ENCODE measurements at places on chromosomes 11 and 22.

DNA sequence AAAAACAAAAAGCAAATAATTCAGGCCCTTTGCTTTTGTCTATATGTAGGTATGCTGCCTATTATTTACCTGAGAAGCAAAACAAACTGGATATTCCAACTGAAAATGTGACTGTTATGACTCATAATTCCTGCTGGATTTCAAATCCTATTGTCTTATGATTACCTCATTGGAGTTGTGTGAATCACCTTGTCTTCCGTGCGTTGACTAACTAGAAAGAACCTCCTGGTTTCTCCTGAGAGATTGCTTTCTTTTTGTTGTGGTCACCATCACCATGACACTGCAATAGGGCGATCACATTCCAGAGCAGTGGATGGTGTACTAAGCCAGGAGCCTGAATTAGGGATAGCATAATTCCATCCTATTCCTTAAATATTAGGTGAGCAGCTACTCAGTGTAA lies 23.0 kb upstream of the EXPH5 start:
- no peak for DNase-seq

- DNase-seq: no peak
Measured at GRCh38 chr11:120400564-120401364, 64.6 kb downstream of the ARHGEF12 start.

DNA sequence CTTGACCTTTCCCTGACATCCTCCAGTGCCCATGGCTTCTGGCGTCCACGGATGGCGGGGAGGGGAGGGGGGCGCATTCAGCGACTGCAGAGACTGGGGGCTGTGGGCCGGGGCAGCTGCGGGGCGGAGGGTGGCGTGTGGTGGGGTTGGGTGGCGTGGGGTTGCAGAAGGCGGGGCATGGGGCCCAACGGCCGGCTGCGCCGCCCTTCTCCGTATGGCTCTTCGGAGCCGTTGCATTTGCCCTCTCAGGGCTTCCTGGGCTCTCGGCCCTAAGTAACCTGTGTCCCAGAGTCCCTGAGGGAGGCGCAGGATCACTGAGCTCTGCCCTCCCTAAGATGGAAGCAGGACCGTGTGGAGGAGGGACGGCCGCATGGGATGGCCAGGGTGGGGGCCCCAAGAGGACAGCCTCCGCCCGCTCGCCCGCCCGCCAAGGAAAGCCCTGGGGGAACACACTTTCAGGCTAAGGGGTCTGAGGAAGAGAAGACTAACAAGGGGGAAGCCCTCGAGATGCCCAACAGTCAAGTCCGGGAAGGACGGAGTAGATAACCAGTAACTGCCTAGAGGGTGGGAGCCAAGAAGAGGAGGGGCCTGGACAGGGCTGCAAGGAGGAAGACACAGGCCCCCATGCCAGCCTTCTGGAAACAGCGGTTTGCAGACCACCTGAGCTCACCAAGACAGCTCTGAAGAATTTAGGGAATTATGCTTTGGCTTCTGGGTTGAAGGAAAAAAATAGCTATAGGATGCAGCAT lies 9.2 kb upstream of the AIFM3 start:
- no peak for DNase-seq

DNA sequence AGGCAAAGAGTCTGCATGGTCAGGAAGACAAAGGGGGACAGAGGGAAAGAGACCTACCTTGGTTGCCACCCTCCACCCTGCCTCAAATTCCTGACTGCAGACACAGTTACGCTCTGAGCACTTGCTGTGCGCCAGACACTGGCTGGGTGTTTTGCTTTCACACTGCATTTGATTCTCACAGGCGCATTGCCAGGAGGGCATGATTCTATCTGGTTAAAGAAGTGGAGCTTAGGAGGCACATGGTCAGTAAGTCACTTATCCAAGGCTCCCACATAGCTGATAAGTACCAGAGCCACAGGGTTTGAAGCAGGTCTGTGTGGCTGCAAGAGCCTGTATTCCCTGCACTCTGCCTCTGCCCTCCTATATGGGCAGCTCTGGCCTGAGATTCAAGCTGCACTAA lies 103.9 kb downstream of the TIMP3 start:
- no peak for DNase-seq

- DNase-seq: no peak
Measured at GRCh38 chr11:19808076-19808911, 95.7 kb downstream of the NAV2 start.

DNA sequence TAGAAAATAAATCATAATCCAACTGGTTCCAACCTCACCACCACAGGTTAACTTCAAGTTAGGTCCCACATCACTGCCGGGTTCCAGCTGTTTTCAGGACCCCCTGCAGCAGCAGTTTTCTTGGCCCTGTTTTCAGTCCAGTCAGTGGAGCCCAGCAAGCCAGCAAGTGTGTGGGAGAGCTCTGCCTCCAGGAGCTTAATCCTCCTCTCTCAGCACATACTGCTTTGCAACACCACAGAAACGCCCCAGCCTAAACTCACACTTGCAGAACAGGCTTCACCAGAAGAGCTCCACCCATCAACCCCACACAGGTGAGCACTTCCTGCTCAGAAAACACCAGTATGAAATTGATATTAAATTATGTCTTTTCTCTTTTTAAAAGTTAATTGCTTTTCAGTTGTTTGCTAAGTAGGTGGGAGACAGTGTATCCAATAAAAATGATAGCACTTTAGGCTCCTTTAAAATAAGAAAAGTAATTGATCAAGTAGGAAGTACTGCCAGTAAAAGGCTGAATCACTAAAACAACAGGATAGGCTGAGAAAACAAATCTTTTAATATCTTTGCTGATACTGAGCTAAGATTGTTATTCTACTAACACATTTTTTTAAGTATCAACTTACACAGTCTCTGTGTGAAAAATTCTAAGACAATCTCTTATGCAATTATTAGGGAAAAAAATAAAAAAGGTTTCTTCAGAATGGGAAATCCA lies 81.5 kb upstream of the TP53AIP1 start:
- DNase-seq: peak; percentile 33

DNA sequence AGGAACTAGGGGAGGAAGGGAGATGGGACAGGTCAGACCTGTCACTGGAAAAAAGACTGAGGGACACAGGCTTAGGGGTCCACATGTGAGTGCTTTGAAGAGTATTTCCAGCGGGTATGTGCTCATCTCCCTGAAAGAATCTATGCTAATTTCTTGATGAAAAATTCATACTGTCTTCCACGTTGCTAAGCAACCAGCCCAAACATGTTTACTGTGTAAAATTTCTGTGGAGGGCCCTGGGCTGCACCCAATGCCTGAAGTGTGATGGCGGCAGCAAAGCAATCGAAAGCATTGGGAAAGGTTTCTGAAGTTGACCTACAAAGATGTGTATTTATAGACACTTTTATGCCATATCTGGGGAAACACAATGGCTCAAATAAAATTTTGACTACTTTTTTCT lies 7.4 kb downstream of the SYT13 start:
- DNase-seq: no peak

- DNase-seq: no peak
Measured at GRCh38 chr11:78833237-78833636, 258.6 kb upstream of the NARS2 start.

DNA sequence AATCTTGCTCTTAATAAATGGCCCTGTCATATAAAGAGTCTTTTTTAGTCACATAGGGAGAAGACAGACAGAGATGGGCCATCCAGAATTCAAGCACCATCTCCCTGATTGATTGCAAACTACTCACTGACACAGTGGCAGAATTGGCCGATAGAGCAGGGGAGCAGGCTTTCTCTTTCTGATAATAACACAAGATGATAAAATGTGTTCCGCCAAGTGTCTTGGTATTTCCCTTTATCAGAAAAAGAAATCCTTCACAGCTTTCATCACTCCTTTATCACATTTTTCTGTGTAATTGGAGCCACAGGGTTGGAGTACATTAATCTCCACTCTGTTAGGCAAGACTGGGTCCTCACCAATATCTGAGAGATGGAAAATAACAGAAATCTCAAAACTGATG lies 406.0 kb downstream of the TMEM135 start:
- DNase-seq: no peak

- DNase-seq: no peak
Measured at GRCh38 chr11:8372641-8373381, 109.1 kb upstream of the LMO1 start.

- DNase-seq: no peak
Measured at GRCh38 chr11:19392847-19393518, 152.2 kb upstream of the E2F8 start.

- DNase-seq: no peak
Measured at GRCh38 chr11:46364056-46364455, 16.8 kb downstream of the DGKZ start.

GRCh38 chr22:37697538-37697835 lies 639 bp downstream of the TRIOBP start:
- DNase-seq: no peak

DNA sequence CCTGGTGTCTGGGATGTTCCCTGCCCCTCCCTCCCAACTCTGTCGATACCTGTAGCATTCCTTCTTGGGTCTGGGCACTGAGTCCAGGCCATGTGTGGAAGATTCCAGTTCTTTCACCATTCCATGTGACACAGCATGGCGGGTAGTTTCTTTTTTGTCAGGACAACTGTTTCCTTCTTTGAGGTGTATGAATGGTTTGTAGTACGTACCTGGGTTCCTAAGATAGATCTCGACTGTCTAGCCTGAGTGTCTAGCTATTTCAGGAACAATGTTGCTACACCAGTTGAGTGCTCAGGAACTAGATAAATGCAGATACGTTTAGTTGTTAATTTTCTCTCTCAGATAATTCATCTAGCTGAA lies 43.3 kb downstream of the TNRC6B start:
- DNase-seq: no peak

DNA sequence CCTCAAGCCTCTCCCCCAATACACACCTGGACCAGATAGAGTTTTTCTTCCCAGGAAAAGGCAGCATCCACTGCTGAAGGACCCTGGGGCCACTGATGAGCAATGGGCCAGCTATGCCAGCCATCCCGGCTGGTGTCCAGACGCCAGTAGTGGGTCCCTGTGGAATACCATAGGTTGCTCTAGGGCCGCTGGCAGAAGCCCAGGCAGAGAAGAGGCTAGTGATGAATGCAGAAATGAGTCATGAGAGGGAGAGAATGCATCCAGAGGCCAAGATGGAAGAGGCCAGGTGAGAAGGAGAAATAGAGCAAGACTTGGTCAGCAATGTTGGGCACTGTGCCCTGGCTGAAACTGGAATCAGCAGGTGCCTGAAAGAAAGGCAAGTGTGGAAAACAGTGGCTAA lies 8.9 kb downstream of the HPX start:
- no peak for DNase-seq

- no peak for DNase-seq
Measured at GRCh38 chr11:91906871-91907624, 317.6 kb upstream of the FAT3 start.

- DNase-seq: no peak
Measured at GRCh38 chr11:66637557-66638176, 836 bp upstream of the RBM4 start.

DNA sequence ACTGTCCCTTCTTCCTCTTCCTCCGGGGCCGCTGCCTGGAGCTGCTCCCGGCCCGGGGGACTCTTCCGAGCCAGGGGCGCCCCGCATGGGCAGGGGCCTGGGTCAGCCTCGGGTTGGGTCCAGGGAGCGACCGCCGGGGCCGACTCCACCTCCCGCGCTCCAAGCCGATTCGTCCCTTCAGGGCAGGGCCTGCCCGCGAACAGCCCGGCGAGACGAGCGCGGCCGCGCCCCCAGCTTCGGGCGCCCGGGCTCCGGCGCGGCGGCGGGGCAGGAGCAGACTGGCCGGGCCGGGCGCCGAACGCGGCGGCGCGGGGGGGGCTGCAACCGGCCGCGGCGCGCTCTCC lies at the start of gene LARGE1:
Gene LARGE1, minus strand, starts transcription at position 280 of the 344 bp plus-strand sequence.
- peak; percentile 6 for DNase-seq

GRCh38 chr11:70421123-70421522 lies 22.8 kb downstream of the CTTN start:
- peak; percentile 31 for DNase-seq

- no peak for DNase-seq
Measured at GRCh38 chr22:37640591-37641560, 1.4 kb downstream of the SH3BP1 start.

DNA sequence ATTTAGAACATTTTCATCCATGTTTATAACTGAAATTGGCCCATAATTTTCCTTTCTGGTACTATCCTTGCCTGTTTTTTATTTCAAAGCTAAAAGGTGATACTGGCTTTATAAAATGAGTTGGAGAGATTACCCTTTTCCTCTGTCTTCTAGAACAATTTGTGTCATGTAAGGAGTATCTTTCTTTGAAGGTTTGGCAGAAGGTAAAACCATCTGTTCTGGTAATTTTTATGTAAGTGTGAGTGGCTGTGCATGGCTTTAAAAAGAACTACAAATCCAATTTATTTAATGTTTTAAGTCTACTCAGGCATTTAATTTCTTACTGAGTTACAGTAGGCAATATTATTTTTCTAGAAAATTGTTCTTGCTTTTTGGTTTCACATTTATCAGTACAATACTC lies 7.7 kb upstream of the MRGPRD start:
- no peak for DNase-seq

DNA sequence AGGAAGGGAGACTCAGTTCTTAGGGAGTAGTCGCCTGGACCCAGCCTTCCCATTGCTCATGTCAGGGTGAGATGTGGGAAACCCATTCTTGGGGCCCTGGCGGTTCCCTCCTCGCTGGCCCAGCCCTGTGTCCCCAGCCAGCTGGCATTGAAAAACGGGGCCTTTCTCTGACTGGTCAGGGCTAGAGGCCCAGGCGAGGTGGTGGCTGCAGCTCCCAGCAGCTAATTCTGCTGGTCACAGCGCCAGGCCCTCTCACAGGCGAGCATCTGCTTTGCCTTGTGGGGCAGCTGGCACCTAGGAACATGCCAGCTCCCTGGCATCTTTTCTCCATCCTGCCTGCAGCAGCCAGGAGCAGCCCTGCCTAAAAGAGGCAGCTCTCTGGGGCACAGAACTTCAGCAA lies 20.1 kb downstream of the TSPAN18 start:
- no peak for DNase-seq

DNA sequence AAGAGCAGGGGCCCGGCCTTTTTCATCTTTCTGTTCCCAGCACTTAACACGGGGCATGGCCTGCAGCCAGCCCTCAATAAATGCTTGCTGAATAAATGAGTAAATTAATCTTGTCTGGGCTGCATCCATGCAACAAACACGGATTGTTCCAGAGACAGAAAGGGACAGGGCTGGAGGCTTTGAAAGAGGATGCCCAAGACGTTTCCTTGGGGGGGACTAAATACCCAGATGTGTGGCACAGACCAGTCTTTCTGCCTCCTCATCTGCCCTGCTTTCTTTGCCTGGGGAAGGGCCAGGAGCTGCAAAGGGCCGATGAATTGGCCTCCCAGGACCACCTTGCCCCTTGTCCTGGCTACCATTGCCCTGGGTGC lies 40.4 kb downstream of the SHISAL1 start:
- DNase-seq: no peak

Data from activated CD4-positive, alpha-beta T cell treated with anti-CD3 and anti-CD28 coated beads for 36 hours (primary cell).